ENCODE measurements at places on chromosomes 7 and 10. TPM values are rescaled to one million over a fixed set of nuclear protein-coding genes. Genes with fewer than 3 reads are reported as not detected.

- H3K36me3 ChIP-seq, result no peaks in the 10 kb centered on the region
- H3K4me1 ChIP-seq, result no peaks in the 10 kb centered on the region
- no peak overlapping the region for H3K27ac ChIP-seq
- H3K4me3 ChIP-seq, result no peak overlapping the region
- DNase-seq, result no peak
Observed at GRCh38 chr7:132206594-132206993, 369.7 kb downstream of the PLXNA4 start.

DNA sequence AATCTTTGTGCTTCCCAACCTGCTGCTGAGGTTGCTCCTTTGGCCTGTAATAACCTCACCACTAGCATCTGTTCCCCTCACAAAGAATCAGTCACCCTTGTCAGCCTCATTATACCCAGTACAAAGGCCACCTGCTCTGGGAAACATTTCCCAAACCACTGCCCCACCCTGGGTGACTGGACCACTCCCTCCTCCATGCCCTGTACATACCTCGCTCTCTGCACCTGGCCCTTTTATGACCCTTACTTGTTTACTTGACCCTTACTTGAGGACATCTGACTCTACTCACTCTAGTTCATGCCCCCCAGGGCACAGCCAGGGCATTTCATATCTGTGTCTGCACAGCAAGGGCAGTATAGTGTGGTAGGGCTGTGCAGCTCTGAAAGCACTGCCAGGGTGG lies 21.4 kb upstream of the AOC1 start:
- no peaks in the 10 kb centered on the region for H3K36me3 ChIP-seq
- DNase-seq, result no peak
- H3K4me1 ChIP-seq, result no peaks in the 10 kb centered on the region
- H3K27me3 ChIP-seq, result peaks cover 18% of the 10 kb centered on the region
- H3K27ac ChIP-seq, result no peak overlapping the region

DNA sequence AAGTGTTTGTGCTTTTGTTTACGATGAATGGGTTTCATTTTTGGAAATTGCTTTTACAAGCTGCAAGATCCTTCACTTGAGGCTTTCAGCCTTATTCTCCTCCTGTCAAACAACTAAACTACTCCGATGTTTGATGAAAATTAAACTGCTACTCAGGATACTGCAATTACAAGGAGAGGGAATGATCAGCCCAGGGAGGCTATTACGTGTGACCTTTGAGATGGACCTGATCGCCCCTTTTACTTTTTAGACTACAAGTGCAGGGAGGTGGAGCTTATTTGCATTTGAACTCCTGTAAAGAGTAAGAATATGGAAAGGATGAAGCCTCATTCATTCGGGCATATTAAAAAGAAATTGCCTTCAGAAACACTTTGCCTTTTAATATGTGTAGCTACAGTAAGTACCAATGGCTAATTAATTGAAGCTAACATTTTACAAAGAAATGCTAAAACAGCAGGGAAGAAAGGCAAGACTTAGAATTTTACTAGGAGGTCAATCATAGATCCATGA lies 219.1 kb downstream of the PHTF2 start:
- H3K27ac ChIP-seq, result no peak overlapping the region
- peaks cover 9% of the 10 kb centered on the region for H3K4me1 ChIP-seq
- peaks cover 32% of the 10 kb centered on the region for H3K27me3 ChIP-seq
- no peaks in the 10 kb centered on the region for H3K36me3 ChIP-seq
- DNase-seq, result no peak

GRCh38 chr7:21920936-21921335 lies 24.8 kb downstream of the CDCA7L start:
- H3K27ac ChIP-seq, result no peak overlapping the region
- H3K36me3 ChIP-seq, result peaks cover 12% of the 10 kb centered on the region
- no peak overlapping the region for H3K4me3 ChIP-seq
- no peak for DNase-seq
- H3K4me1 ChIP-seq, result peaks cover 5% of the 10 kb centered on the region

DNA sequence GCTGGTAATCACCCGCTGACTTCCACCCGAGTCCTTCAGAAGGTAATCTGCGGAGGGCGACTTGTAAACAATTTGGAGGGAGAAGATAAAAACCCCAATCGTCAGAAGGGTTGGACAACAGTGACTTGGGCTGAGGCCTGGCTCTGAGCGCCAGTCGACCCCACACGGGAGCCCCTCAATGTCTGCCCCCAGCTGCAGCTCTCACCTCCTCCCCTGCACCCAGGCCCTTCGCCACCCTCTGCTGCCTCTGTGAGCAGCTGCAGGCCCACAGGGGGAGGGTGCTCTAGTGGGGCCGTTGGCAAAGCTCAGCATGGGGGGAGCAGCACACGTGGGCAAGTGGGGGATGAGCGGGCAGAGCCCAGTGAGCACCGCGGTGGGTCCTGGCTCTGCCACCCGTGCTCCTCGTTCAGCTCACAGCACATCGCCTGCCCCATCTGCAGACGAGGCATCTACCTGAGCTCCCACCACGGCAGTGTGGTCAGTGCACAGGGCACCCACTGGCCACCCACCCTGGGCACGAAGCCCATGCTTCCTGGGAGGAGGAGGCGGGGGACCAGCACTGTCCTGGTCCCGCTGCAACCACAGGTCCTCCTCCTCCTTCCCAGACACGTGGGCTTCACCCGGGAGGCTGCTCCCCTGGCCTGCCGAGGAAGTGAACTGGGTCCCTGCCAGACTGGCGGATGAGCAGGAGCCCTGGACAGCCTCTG lies 280.5 kb downstream of the ELFN1 start:
- no peak for DNase-seq
- H3K27ac ChIP-seq, result no peak overlapping the region

- H3K27me3 ChIP-seq, result peaks cover 10% of the 10 kb centered on the region
- no peak overlapping the region for H3K4me3 ChIP-seq
- DNase-seq, result no peak
- H3K27ac ChIP-seq, result no peak overlapping the region
Observed at GRCh38 chr10:89870936-89871335, 169.5 kb downstream of the KIF20B start.

DNA sequence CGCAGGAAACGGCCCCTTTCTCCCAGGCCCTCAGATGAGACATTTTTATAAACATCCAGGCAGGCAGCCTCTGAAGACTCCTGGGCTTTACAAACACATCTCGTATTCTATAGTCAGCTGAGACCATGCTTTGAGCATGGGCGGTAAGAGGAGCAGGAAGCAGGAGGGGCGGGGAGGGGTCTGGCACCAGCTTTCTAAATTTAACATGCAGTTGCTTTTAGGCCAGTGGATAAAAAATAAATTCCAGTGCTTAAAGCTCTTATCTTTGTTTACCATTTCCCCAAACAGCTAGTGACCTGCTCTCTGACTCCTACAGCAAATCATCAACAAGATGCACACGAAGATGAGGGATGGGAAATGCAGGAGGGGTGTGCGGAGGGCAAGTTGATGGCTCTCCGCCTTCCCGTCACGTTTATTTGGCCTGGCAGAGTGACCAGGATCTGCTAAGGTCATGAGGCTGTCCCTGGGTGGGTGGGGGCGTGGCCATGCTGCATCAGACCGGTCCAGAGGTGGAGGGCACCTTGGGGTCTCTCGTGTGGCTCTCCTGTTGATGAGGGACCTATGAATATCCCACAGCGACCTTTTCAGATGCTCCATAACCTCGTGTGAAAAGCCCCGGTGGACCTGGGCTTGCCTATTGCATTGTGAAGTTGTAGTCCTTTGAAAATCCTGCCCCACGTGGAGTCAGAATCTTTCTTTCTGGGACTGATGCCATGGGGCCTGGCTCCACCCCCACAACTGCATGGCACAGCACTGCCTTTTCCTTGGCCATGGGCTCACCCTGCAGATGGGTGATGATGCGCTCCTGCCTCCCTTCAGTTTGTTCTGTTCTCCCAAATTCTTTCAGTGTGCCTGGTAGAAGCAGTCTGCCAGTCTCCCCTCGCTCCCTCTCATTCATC lies 67.5 kb downstream of the PARP12 start:
- H3K4me3 ChIP-seq, result no peak overlapping the region
- H3K27me3 ChIP-seq, result no peaks in the 10 kb centered on the region
- no peaks in the 10 kb centered on the region for H3K36me3 ChIP-seq
- no peak overlapping the region for H3K27ac ChIP-seq
- DNase-seq, result no peak

- H3K4me3 ChIP-seq, result no peak overlapping the region
- no peak for DNase-seq
- H3K27me3 ChIP-seq, result no peaks in the 10 kb centered on the region
- H3K27ac ChIP-seq, result no peak overlapping the region
Observed at GRCh38 chr7:151615784-151616183, 96.1 kb upstream of the RHEB start.

DNA sequence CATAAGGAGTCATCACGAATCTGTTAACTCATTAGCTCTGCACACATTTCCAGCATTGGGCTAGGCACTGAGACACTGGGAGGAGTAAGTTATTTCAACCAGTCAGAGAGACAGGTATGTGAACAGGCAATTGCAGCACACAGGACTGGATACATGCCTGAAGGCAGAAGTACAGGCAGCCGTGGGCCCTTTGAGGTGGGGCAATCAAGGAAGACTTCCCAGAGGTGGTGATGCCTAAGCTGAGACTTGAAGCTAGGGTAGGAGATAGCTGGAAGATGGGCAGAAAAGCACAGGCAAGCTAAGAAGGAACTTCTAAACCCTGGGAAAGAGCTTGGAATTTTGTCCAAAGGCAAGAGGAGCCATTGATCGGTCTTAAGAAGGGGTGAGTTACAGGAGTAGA lies 249.7 kb downstream of the EMX2 start:
- H3K4me3 ChIP-seq, result no peak overlapping the region
- no peaks in the 10 kb centered on the region for H3K4me1 ChIP-seq
- H3K27me3 ChIP-seq, result peaks cover 11% of the 10 kb centered on the region
- no peak for DNase-seq

- H3K4me3 ChIP-seq, result no peak overlapping the region
- H3K27ac ChIP-seq, result no peak overlapping the region
- H3K36me3 ChIP-seq, result no peaks in the 10 kb centered on the region
- no peak for DNase-seq
- H3K27me3 ChIP-seq, result peaks cover 2% of the 10 kb centered on the region
Observed at GRCh38 chr10:78535716-78536218, 502.1 kb downstream of the RPS24 start.

GRCh38 chr7:129742256-129742655 lies 130.7 kb downstream of the NRF1 start:
- H3K27me3 ChIP-seq, result no peaks in the 10 kb centered on the region
- no peak for DNase-seq
- H3K4me3 ChIP-seq, result no peak overlapping the region

- H3K27me3 ChIP-seq, result peaks cover 7% of the 10 kb centered on the region
- DNase-seq, result no peak
- no peak overlapping the region for H3K4me3 ChIP-seq
- H3K27ac ChIP-seq, result no peak overlapping the region
- H3K4me1 ChIP-seq, result no peaks in the 10 kb centered on the region
Observed at GRCh38 chr10:9823268-9823930, 1194.3 kb upstream of the CELF2 start.

DNA sequence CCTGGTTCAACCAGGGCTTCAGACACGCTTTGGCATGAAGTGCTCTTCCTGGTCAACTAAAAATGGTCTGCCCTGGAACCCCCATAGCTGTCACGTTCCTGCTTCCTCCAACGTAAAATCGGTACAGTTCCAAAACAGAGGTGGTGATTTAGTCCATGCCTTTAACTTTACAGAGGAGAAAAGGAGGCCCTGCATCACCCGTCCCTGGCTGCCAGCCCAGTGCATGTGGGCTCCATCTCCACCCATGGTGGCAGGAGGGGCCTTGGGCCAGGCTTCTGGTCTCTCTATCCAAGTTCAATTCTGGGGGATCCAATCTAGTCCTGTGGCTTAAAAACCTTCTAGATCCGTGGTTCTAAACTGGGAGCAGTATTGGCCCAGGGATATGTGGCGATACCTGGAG lies 18.7 kb downstream of the ECHDC3 start:
- no peaks in the 10 kb centered on the region for H3K27me3 ChIP-seq
- no peak overlapping the region for H3K27ac ChIP-seq
- no peak for DNase-seq
- H3K36me3 ChIP-seq, result no peaks in the 10 kb centered on the region
- H3K4me3 ChIP-seq, result no peak overlapping the region

- H3K27me3 ChIP-seq, result no peaks in the 10 kb centered on the region
- no peaks in the 10 kb centered on the region for H3K4me1 ChIP-seq
- H3K4me3 ChIP-seq, result no peak overlapping the region
- no peak for DNase-seq
- no peaks in the 10 kb centered on the region for H3K36me3 ChIP-seq
Observed at GRCh38 chr7:40244226-40244625, 109.4 kb downstream of the SUGCT start.

- H3K4me1 ChIP-seq, result peaks cover 97% of the 10 kb centered on the region
- H3K36me3 ChIP-seq, result peaks cover 14% of the 10 kb centered on the region
- H3K27ac ChIP-seq, result peak overlapping the region; percentile 89
Observed at GRCh38 chr10:22657024-22657423, 57.4 kb downstream of the PIP4K2A start.

GRCh38 chr10:130189608-130190054 lies 53.4 kb downstream of the GLRX3 start:
- H3K27ac ChIP-seq, result no peak overlapping the region
- no peak for DNase-seq
- H3K4me3 ChIP-seq, result no peak overlapping the region

DNA sequence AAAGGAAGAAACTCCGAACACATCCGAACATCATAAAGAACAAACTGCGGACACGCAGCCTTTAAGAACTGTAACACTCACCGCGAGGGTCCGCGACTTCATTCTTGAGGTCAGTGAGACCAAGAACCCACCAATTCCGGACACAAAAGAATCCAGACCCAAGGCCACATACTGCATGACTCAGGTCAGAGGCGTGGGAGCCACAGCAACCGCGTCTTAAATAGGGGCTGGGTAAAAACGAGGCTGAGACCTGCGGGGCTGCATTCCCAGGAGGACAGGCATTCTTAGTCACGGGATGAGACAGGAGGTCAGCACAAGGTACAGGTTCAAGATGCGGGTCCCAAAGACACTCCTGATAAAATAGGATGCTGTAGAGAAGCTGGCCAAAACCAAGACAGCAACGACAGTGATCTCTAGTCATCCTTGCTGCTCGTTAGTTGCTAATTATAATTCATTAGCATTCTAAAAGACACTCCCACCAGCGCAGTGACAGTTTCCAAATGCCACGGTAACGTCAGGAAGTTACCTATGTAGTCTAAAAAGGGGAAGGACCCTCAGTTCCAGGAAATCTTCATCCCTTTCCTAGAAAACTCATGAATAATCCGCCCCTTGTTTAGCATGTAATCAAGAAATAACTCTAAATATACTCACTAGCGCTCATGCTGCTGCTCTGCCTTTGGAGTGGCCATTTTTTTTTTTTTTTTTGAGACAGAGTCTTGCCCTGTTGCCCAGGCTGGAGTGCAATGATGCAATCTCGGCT lies 19.3 kb downstream of the AP5Z1 start:
- no peak overlapping the region for H3K4me3 ChIP-seq
- no peak for DNase-seq
- no peak overlapping the region for H3K27ac ChIP-seq
- H3K27me3 ChIP-seq, result no peaks in the 10 kb centered on the region
- H3K36me3 ChIP-seq, result peaks cover 9% of the 10 kb centered on the region

- H3K27ac ChIP-seq, result no peak overlapping the region
- no peak for DNase-seq
- H3K4me1 ChIP-seq, result peaks cover under 1% of the 10 kb centered on the region
- H3K36me3 ChIP-seq, result peaks cover 6% of the 10 kb centered on the region
- no peaks in the 10 kb centered on the region for H3K27me3 ChIP-seq
- no peak overlapping the region for H3K4me3 ChIP-seq
Observed at GRCh38 chr10:5951167-5951711, 26.1 kb downstream of the IL15RA start.

LEP gene
- total RNA-seq, result not detected

SMKR1 gene
- 1.2 TPM for total RNA-seq

CAMK2B gene
- total RNA-seq, result 0.30 TPM

VWA2 gene
- not detected for total RNA-seq
